GM12892 (cell line): ENCODE measurements at places on chromosomes 3 and 15.

DNA sequence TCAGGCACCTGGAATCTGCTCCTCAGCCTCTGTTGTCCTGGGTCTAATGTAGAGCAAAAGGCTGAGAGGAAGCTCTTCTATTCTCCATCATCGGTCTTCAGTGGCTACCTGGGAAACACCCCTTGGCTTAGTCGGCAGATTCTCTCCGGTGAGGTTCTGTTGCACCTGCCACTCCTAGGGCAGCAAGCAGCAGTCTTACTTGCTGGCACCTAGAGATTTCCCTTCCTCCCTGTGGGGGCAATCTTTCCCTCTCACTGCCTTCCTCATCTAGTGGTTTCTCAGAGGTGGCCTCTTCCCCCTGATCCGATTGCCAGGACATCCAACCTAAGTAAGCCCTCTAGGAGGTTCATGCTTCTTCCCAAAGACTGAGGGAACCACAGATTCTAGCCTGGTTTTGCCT is 60.8 kb downstream of the PLS1 start:
- DNase-seq, result no peak

GRCh38 chr15:63473749-63473998 is 30.7 kb upstream of the USP3 start:
- DNase-seq, result no peak

- DNase-seq, result no peak
These were observed 26.9 kb downstream of the TRIM69 start for GRCh38 chr15:44763187-44763586.

- no peak for DNase-seq
These were observed 41.3 kb downstream of the CA12 start for GRCh38 chr15:63340353-63340752.

DNA sequence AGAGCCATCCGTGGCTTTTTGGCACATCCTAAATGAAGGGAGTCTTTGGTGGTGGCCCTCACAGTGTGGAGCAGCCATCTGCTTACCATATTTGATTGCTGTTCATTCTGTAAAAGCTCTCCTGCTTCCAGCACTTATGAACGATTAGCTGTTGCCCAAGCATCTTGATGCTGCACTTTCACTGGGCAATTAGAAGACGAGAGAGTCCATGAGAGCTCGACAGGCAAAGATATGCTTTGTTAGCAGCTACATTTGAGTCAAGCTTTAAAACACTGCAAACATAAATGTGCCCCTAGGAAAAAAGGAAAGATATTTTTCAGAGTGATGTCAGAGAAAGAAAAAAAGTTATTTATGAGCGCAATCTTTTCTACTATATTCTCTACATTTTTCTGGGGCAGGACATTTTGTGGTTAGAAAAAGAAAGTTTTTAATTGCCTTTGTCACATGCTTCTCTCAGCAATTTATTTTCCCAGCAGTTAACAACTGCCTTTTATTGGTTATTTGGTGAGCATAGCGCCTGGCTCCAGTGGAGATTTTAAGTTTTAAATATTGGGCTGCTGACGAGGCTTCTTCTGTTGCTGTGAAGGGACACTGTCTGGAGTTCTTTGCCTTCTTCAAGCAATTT is 468.4 kb downstream of the C3orf38 start:
- DNase-seq, result no peak

DNA sequence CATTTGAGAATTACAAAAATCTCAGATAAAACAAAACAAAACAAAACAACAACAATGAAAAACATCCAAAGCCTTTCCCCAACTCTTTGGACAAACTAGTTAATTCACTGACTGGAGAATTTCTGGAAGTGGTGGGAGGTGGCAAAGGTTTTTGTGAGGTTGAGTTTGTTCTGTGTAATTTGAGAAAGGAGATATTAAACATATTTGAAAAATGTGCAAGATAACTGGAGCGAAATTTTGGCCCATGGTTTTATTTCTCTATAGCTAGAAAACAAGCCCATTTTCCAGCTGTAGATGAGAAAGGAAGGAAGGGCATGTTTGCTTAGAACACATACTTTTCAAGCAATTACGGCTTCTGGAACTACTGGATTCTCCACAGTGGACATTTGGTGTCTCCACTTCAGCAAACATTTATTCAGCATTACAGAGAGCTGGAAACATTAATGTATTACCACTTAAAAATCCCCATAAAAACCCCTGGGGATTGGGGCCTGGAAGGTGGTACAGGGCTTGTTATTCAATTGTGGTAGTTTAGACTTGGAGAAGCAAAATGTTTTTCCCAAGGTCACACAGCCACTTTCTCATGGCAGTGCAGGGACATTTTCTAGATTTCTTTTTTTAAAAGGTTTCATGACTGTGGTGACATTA is 135.8 kb downstream of the THSD4 start:
- no peak for DNase-seq

DNA sequence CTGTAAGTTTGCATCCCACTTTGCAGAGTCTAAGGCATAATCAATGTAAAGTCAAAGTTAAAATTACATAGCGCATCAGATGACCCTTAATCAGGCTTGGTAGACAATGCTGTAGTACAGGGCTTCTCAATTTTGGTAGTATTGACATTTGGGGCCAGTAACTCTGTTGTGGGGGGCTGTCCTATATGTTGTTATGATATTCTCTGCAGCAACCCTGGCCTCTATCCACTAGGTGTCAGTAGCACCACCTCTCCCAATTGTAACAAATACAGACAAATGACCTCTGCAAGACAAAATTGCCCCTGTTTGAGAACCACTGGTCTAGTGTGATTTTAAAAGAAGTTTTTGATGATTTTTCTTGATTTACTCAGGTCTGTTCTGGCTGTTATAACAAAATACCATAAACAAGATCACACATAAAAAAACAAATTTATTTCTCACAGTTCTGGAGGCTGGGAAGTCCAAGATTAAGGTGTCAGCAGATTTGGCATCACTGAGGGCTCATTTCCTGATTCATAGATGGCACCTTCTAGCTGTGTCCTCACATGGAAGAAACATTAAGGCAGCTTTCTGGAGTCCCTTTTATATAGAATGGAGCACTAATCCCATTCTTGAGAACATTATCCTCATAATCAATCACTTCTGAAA is 37.6 kb upstream of the SLC9A9 start:
- DNase-seq, result no peak

DNA sequence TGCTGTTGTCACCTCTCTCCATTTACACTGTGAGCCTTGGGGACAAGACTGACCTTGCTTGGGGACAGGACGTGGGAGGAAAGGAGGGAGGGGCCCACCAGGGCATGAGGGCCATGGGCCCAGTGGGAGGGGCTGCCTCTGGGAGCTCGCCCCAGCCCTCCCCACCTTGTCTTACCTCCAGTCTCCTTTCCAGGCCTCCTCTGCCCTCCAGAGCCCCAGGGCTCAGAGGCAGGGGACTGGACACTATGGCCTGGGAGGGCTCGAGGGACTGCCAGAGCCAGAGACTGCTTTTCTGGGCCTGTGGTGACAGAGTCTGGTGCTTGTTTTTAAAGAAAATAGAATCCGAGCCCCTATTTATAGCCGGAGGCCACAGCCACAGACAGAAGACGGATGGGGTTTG is 10.2 kb downstream of the CSPG4 start:
- DNase-seq, result no peak

- no peak for DNase-seq
These were observed 6.3 kb downstream of the RTP2 start for GRCh38 chr3:187696021-187696420.

- no peak for DNase-seq
These were observed 150.3 kb upstream of the SOX2 start for GRCh38 chr3:181561139-181562031.

DNA sequence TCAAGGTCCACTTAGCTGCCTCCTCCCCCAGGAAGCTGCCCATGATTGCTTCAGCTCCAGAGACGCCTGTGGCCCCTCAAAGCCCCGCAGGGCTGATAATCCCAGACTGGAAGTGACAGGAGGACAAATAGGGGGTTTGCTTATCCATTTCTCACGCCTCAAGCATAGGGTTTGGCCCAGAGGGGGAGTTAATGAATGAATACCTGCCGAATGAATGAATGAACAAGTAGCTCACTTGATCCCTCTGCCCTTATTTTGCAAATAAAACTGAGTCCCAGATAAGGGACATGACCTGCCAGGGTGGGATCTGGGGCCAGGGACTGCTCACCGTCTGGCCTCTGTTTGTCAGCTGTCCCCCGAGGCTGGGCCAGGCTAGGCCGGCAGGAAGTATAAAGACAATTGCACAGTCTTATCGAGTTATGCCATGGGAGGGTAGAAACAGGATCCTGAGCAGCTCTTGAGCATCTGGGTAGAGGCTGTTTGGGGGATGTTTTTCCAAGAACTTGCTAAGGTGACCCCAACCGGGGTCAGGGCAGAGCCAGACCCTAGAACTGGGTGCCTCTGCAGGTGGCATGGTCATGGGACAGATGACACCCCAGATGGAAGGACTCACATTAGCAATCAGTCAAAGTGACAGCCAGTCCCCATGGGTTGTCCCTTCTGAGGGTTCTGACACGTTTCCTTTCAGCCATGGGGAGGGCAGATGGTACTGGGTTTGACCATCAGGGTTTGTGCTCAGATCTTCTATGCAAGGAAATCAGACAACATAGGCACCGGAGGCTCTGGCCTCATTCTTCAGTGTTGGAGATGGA is 45.0 kb downstream of the IQSEC1 start:
- DNase-seq, result no peak

DNA sequence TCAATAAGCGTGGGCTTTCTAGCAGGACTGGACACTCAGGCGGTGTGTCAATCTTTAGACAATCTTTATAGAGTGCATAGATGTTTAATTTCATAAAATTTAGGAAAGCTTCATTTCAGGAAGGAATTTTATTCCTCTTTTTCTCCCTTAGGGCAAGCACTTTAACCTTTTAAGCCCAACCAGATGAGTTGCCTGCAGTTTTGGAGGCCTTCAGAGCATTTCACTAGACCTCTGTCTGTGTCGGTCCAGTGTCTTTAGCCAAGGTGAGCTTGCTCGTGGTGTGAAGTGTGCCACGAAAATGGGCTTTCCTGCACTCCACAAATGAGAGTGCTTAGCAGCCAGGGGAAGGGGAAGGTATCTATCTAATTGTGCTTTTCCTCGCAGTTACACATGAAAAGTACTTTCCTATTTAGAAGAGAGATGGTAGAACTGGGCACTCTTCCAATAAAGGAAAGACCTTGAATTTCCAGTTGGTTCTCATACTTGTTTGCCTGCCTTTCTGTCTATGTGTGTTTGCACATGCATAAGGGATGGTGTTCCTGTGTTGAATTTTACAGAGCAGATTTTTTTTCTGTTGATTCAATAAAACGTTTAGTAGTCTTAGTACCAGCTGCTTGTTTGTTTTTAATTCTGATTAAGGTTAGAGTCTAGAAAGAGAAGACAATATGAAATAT is 53.6 kb downstream of the FEZF2 start:
- no peak for DNase-seq

GRCh38 chr3:178465260-178466180 is 70.7 kb upstream of the KCNMB2 start:
- no peak for DNase-seq

GRCh38 chr15:75452865-75453702 is 1.6 kb upstream of the SIN3A start:
- no peak for DNase-seq

GRCh38 chr15:81322676-81323253 is 1.2 kb downstream of the STARD5 start:
- DNase-seq, result no peak

DNA sequence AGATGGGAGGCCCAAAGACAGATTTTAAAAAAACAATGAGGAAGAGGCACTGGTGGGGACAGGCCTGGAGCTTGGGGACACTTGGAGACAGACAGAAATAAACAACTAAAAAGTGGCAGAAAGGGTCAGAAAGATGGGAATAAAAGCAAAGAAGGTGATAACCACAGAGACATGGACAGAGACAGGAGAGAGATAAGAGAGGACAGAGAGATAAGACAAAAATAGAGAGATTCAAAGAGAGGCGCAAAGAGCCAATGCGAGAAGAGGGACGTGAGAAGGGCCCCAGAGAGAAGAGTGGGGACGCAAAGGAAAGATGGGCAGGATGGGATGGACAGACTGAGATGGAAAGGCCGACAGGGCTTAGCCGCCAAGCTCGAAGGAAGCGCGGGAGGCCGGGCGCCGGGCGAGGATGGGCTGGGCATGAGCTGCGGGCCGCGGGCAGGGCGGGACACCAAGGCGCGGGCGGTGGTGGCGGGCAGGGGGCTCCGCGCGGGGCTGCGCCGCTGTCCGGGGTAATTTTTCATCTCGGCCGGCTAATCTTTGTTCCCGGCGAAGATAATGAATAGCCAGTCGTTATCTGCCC is 3.1 kb upstream of the GATA2 start:
- no peak for DNase-seq

- no peak for DNase-seq
These were observed 8.2 kb downstream of the HDC start for GRCh38 chr15:50257332-50257731.

- DNase-seq, result no peak
These were observed 141.8 kb upstream of the CFAP20DC start for GRCh38 chr3:59191651-59192050.

- no peak for DNase-seq
These were observed at the start of gene ST8SIA2 for GRCh38 chr15:92393071-92393979. ST8SIA2 (plus strand) TSS chr15:92393881; CDS start chr15:92394065, 184 bp downstream.

DNA sequence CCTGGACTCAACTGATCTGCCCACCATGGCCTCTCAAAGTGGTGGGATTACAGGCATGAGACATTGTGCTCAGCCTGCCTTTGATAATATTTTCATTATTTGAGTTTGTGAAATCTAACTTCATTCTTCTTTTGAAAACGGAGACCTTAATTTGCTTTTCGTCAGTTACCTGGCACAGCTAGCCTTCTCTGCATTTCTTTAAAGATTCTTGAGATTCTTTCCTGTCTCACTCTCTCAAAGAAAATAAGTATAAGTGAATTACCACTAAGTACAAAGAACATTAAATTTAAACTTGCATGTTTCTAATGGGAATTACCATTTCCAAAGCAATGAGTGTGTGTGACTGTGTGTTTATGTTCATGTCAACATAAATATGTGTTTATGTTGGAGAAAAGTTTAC is 187.9 kb downstream of the NFKBIZ start:
- no peak for DNase-seq

DNA sequence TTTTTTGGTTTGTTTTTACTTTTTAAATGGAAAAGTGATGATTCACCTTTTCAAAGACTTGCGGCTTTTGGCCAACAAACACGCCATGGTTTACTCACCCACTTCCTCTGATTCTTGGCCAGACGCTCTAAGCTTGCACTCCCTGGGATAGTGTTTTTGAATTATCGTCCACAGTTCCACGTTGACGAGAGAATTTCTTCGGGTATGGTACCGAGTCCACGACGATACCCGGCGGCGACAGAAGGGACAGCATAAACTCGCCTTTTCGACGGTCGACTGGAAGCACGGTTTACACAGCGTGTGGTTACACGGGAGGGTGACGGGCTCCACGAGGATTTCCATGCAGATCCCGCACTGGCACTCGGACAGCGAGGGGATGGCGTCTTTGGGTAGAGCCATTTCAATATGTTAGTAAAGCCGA is 783 bp downstream of the RNF168 start:
- peak; percentile 14 for DNase-seq

- no peak for DNase-seq
These were observed 2.8 kb upstream of the ILDR1 start for GRCh38 chr3:122024800-122025199.

- DNase-seq, result no peak
These were observed 105.9 kb upstream of the HERC1 start for GRCh38 chr15:63939531-63940130.
